ENCODE measurements at places on chromosomes 16 and 17.
A peak's percentile ranks its signal among the peaks of the same experiment; 100 is the strongest.

- DNase-seq: no peak
These were observed 392 bp downstream of the ZSCAN32 start for GRCh38 chr16:3400446-3400778.

DNA sequence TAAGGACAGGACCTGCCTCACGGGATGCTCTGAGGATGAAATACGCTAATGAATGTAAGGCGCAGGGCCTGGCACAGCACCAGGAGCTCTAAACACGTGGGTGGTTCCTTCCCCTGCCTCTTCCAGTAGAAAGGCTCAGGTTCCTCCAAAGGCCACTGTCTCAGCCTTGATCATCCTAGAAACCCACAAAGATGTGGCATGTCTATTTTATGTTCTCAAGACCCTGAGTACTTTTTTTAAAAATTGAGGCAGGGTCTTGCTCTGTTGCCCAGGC lies 17.0 kb upstream of the MEAK7 start:
- DNase-seq: no peak

DNA sequence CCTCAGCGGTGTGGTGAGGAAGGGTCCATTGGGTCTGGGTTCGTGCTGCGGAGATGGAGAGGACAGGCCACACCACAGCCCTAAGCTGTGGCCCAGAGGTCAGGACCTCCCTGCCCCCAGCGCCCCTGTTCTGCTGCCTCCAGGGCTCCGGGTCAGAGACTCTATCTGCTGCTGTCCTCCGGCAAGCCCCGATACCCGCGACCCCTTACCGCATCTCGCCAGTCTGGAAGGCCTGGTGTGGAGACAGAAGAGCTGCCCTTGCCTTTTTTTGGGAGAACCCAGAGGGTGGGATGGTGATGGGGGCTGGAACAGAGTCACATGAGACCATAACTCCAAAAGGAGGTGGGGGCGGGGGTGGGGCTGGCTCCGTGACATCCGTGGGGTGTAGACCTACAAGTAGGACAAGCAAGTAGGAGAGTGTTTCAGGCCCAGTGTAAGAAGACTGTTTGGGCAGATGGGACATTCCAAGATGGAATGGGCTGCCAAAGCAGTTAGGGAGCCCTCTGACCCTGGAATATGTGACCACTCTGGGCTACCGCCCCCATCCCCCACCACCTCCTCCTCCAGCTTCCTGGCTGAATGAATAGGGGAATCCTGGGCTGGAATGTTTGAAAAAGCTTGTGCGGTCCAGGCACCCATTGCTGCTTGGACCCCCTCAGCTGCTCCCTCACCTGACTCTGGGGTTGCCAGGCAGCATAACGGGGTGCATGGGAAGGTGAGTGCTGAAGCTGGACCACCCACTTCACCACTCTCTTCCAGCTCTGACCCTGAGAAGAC lies 1.4 kb downstream of the XYLT2 start:
- DNase-seq: no peak

GRCh38 chr17:40314584-40314956 lies 5.6 kb downstream of the RARA start:
- peak; percentile 90 for DNase-seq

Data from suppressor macrophage (primary cell).